NCI-H526 treated with DMSO at 0.1 percent for 48 hours (cell line): ENCODE measurements at places on chromosomes 5 and 9.
A peak's percentile ranks its signal among the peaks of the same experiment; 100 is the strongest.

DNA sequence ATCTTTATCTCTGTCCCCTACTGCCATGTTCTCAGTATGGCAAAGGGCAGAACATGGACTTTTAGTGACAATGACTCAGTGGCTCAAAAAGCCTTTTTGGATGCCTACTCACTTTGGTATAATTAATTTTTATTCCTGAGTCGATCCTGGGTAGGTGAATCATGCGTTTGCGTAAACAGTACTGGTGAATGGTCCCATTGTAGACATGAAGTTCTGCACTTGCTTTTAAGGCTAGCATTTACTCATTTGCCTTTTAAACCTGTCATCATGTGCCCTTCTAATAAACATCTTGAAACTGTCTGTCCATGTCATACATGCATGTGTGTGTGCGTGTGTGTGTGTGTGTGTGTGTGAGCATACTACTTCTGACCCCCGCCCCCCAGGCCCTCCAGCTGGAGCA lies 223.0 kb downstream of the AUH start:
- DNase-seq: no peak

- no peak for DNase-seq
Observed at GRCh38 chr5:72407541-72407940, 87.4 kb downstream of the PTCD2 start.

GRCh38 chr5:9869616-9870288 lies 239.6 kb upstream of the TAS2R1 start:
- no peak for DNase-seq

- DNase-seq: no peak
Observed at GRCh38 chr5:142748132-142748531, 22.0 kb upstream of the ARHGAP26 start.

GRCh38 chr5:135024956-135025729 lies 8.9 kb downstream of the PITX1 start:
- no peak for DNase-seq

DNA sequence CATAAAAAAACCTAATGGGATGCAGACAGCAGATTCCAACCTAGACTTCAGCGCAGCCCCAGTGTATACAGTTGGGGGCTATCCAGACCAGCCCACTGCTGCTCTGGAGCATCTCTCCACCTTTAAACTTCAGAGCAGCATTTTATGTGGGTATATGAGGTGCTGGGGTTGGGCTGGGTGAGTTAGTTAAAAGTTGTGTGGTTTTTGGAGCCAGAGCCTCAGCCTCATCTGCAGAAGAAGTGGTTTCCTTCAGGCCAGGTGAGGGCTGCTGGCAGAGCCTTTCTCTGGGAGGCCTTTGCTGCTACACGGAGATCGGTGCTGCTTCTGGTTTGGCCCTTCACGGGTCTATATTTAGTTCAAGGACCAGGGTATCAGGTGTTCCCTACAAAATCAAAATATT lies 228.3 kb downstream of the PDZD2 start:
- no peak for DNase-seq

- peak; percentile 5 for DNase-seq
Observed at GRCh38 chr5:116575326-116576052, 866 bp upstream of the SEMA6A start.

DNA sequence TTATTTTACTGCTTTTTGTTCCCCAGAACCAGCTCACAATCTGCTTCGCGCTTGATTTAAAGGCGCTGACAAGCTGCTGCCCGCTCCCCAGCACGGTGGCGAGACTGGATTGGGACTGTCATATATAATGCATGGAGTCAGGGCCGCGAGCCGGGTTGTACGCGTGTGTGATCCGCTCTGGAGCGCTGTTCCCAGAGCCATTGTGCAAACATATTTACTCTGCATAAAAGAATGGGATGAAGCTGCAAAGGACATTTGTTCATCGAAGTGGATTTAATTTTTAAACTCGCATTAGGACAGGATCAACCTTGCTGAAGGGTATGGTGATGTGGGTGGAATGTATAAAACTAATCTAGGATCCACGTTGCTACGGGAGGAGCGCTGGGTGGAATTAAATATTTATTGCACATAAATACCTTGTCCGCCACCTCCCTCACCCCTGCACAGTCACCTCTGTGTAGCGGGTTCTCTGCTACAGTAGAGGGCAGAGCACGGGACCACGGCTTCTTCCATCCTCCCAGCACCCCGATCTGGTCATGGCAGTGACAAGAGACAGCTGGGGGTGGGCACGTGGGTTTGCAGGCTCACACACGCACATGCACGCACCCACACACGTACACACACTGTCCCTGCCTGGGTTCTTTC lies 18.1 kb upstream of the FCN1 start:
- DNase-seq: no peak

DNA sequence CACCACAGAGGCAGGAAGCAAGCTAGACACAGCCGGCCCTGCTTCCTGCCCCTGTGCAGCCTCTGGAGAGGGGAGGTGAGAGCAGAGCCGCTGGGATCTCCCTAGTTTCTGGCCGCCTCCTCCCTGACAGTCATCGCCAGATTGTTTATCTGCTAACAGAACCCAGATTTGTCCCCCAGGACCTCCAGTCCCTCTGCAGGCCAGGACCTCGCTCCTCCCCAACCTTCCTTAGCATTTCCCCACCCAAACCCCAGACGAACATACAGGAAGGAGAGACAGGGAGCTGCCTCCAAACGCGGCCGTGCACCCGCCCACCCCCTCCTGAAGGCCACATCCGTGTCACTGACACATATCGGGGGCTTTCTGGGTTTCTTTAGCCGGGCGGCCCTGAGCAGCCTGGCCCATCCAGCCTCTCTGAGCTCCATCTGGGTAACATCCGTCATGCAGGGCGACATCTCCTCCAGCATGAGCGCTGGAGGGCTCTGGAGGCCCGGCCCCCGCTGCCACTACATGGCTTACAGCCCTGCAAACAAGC lies 47.5 kb downstream of the DBH start:
- no peak for DNase-seq

DNA sequence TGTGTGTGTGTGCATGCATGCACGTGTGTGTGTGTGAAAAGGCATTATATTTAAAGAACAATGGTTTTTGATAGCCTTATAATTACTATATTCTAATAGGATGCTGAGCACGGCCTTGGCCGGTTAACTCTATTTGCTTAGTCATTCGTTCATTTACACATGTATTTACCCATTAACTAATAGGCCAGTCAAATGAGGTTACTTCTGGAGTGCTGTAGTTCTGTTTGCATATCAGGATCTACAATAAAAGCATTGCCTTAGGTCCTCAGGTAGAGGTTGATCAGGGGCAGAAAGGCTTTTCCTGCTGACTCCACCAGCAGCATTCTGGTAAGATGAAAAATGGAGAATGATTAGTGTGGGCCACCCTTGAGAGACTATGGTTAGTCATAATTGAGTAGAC lies 219.0 kb downstream of the COMMD10 start:
- DNase-seq: peak; percentile 77

DNA sequence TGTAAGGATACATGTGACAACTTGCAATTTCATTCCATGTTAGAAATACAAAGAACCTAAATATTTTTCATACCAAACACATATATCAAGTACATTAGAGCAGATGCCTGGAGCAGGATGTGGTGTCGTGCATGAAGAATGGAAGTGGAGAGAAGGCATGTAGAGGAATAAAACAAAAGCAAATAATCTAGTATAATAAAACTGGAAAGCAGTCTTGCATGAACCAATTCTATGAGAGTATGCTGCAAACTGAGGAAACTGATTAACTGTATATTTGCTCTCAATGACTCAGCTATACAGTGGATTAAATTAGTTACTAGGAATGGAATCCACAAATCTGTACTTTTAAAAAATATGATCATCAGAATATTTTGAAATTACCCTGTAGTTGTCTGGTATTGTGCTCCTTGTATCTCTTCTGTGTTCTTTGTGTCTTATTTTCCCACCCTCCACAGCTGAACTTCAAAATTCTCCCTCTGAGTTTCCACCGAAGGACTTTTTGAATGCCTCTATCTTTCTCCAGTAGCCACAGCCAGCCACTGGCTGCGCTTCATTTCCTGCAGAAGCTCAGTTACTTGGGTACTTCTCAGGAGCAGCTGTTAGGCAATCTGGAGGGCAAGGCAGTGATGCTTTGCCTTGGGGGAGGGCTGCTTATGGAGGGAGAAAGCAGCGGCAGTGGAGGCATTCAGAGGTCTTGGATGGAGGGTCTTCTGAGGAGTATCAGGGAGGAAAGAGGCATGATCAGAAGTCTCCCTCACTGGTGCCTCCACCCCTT lies 608.0 kb downstream of the BRINP1 start:
- no peak for DNase-seq

GRCh38 chr9:20713172-20713571 lies 29.1 kb downstream of the FOCAD start:
- no peak for DNase-seq

DNA sequence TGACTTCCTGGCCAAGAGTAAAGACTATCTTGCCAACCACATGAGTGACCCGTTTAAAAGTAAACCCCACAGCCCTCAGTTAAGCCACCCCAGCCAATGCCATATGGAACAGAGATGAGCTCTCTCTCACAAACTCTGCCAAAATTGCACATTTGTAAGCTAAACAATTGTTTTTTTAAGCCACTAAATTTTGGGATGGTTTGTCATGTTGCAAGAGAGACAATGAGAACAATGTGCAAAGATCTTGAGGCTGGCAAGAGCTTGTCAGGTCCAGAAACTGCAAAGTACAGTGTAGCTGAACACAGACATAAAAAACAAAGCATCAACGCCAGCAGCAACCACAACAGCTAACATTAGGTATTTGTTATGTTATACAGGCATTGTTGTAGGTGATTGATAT lies 27.8 kb downstream of the HOMER1 start:
- DNase-seq: no peak

- DNase-seq: no peak
Observed at GRCh38 chr9:120109242-120109641, 470.7 kb downstream of the CDK5RAP2 start.

DNA sequence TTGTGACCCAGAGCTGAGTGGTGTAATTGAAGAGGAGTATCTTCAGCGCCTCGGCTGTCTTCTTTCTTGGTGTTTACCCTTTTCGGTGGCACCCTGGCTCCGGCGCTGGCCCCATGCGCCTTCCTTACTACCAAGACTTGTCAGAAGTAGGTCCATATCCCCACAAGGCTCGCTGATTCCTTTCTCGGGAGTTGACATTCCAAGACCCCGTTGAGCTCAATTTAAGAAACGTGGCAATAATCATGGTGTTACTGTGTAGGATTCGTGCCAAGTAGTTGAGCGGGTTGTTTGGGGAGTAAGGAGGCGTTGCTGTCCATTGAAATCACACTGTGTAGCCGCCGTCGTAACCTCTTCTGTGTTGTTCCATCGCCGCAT lies 795 bp downstream of the NDUFAF2 start:
- no peak for DNase-seq

DNA sequence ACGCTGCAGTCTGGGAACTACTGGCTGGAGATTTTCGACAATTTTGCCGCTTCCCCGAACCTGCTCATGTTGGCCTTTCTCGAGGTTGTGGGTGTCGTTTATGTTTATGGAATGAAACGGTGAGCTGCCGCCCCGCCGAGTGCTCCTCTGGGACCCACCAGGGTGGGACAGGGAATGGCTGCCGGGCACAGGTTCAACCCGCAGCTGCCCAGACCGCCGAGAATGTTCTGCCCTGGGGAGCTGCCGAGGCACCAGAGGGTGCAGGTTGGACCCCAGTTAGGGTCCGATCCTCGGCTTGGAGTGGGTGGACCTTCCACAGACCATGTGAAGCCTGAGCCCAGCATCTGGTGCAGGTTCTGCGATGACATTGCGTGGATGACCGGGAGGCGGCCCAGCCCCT lies 19.1 kb downstream of the SLC6A18 start:
- no peak for DNase-seq

DNA sequence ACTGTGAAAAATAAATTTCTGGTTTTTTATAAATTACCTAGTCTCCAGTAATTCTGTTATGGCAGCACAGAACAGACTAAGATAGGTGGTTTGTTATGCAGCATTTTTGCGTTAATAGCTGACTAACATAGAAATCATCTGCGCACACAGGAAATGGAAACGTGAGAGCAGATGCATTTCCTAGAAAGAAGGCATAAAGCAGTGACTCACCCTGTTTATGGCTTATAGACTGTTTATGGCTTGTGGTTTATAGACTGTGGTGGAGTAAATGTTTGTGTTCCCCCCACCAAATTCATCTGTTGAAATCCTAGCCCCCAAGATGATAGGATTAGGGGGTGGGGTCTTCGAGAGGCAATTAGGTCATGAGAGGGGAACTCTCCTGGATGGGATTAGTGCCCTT lies 18.3 kb upstream of the OSMR start:
- DNase-seq: no peak

DNA sequence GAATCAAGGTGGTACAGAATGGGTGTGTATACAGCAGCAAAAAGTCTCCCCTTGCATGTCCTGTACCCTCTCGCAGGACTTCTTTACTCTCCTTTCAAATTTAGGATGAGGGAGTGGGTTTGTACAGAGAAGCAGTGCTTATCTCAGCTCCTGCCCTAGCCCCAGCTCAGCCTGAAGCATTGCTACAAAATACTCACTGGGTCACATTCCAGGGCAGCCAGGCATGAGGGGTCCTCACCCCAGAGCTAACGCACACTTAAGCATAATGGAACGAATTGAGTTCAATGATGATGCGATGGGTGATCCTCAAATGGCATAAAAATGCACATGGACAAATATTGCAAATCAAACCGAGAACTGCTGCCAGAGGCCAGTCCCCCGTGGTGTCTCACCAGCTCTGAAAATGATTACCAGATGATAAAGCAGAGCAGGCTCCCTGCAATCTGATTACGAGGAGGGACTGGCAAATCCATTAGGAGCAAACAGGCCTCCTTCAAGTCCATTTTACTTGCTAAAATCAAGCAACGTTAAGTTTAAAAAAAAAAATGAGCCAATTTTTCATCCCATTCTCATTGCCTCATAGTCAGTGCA lies 231.6 kb upstream of the TAS2R1 start:
- no peak for DNase-seq

DNA sequence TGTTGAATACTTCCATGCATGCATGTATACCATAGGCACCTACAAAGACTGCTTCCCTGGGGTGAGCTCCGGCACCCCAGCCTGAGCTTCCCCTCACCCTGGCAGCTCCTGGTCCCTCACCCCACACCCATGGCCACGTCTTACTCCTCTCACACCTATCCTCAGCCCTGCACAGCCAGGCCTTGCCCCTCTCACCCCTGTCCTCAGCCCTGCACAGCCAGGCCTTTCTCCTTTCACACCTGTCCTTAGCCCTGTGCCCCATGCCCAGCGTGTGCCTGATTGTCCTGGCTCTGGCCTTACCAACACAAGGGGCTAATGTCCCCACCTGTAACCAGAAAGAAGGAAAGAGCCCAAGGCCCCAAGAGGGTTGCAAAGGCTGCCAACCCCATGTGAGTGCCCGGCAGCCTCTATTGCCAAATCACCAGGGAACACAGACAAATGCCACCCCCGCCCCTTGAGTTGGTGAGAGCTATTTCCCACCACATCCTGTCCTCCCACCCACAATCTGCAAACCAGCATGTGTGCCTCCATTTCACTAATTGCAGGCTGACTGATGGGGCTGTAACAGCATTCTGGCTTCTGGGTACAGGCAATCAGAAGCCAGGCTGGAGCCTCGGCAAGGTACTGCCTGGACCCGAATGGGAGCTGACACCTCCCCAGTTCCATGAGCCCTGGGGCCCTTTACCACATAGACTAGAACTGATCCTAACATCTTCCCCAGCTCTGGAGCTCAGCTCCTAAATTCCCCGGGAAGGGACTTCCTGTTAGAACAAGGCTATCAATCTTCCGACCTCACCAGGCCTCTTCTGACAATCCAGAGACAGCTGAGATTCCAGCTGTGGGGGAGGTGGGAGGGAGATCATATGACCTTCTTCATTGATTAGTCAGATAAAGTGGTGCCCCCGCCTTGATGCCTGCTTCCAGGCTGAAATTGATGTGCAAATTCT lies 78.2 kb downstream of the FAM114A2 start:
- no peak for DNase-seq
